Heart left ventricle (tissue), 16 donors: ENCODE measurements at places on chromosomes 3 and 15.
A peak's percentile ranks its signal among the peaks of the same experiment; 100 is the strongest.

GRCh38 chr3:101163554-101163953 lies 156.8 kb downstream of the IMPG2 start:
- no peaks in the 10 kb centered on the region for H3K36me3 ChIP-seq
- no peak overlapping the region for H3K4me3 ChIP-seq
- H3K27me3 ChIP-seq = no peaks in the 10 kb centered on the region
- no peak overlapping the region for H3K27ac ChIP-seq

DNA sequence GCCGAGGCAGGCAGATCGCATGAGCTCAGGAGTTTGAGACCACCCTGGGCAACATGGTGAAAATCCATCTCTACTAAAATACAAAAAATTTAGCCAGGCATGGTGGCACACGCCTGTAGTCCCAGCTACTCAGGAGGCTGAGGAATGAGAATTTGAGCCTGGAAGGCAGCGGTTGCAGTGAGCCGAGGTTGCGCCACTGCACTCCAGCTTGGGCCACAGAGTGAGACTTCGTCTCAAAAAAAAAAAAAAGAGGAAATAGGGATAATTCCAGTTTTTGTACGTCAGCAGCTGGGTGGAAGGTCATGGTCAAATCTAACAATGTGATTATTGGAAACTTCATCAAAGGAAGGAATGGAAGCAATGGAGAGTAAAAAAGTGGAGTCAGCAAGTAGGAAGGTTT lies 3.1 kb downstream of the CMC1 start:
- no peaks in the 10 kb centered on the region for H3K36me3 ChIP-seq
- H3K4me3 ChIP-seq = no peak overlapping the region
- no peaks in the 10 kb centered on the region for H3K4me1 ChIP-seq
- peak; percentile 54 for DNase-seq
- no peaks in the 10 kb centered on the region for H3K27me3 ChIP-seq

- no peaks in the 10 kb centered on the region for H3K36me3 ChIP-seq
- H3K4me3 ChIP-seq = no peak overlapping the region
- no peak overlapping the region for H3K27ac ChIP-seq
- no peaks in the 10 kb centered on the region for H3K4me1 ChIP-seq
Observed at GRCh38 chr15:54580643-54581042, 602.4 kb downstream of the UNC13C start.

- no peak overlapping the region for H3K27ac ChIP-seq
- H3K27me3 ChIP-seq = no peaks in the 10 kb centered on the region
- no peaks in the 10 kb centered on the region for H3K4me1 ChIP-seq
- no peak overlapping the region for H3K4me3 ChIP-seq
Observed at GRCh38 chr3:131898346-131898745, 136.5 kb downstream of the CPNE4 start.

DNA sequence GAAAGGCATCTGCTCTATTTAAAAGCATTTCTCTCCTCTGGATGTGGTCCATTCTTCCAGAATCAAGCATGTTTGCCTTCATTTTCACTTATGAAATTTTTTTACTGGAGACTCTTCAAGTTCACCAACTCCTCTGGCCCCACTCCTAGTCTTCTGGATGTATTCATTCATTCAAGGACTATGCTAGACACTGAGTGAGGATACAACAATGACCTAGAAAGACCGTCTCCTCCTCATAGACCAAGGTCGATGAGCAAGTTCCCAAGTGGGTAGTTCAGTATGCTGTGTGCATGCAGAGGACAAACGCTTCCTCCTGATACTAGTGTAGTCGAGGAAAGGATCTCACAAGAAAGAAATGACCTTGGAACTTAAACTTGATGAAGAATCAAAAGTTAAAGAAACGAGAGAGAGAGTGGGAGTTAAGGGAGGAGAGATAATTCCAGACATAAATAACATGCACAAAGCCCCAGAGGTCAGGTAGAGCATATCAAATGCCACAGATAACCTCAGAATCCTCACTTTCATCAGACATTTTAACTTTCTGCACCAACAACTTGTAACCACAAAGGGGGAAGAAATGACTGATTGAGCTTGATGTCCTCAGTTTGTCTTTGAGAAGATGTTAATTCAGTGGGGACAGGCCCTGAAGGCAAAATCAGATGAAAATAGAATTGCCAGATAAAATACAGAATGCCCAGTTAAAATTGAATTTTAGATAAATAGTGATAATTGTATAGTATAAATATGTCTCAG lies 149.4 kb downstream of the IMPG2 start:
- H3K4me1 ChIP-seq = peaks cover 7% of the 10 kb centered on the region
- no peak overlapping the region for H3K4me3 ChIP-seq
- H3K27ac ChIP-seq = no peak overlapping the region
- no peaks in the 10 kb centered on the region for H3K36me3 ChIP-seq

DNA sequence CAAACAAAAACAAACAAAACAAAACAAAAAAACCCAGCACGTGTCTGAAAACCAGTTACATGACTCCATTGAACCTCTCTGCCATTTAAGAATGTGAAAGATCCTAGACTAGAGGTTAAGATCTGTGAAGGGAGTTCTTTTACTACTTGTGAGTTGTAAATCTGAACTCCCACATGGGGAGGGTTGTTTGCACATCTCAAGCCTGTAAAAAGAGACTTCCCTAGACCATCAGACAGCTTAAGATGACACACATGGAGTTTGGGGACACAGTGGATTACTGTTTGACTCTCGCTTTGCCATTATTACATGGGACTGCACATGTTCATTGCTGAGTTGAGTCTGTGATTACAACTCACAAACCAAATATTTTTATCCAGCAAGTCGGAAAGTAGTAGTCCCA lies 171.5 kb downstream of the SLC9A9 start:
- no peaks in the 10 kb centered on the region for H3K4me1 ChIP-seq
- no peaks in the 10 kb centered on the region for H3K36me3 ChIP-seq
- no peak overlapping the region for H3K4me3 ChIP-seq

DNA sequence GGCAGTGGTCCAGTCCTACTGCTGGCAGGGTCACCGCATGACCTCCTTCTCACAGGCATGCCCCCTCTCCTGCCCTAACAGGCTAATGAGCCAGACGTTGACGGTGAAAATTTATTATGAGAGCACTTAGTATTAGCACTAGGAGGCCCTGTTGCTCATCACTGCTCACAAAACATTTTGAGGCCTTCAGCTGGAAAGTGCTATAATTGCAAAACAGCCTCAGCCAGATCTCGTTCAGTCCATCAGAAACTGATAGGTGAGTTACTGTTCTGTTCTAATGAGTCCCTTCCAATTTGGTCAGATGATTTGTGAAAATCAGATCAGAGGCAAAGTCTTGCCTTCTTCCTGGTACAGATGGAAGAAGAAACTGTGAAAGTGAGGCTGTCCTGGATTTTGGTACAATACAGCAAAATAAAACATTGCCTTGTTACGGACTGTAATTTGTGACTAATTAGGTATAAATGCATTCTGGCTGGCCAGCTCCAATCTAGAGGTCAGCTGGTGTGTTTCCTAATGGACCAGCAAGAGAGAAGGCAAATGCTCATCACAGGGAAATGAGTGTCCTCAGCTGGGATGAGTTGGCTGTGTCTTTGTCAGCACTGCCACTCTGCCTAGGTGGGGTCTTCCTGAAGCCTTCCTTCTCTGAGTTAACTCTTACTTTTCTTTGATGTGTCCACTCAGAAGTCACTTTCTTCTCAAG lies 316.8 kb downstream of the CHST2 start:
- no peaks in the 10 kb centered on the region for H3K4me1 ChIP-seq
- H3K4me3 ChIP-seq = no peak overlapping the region
- H3K27ac ChIP-seq = no peak overlapping the region
- H3K27me3 ChIP-seq = no peaks in the 10 kb centered on the region

DNA sequence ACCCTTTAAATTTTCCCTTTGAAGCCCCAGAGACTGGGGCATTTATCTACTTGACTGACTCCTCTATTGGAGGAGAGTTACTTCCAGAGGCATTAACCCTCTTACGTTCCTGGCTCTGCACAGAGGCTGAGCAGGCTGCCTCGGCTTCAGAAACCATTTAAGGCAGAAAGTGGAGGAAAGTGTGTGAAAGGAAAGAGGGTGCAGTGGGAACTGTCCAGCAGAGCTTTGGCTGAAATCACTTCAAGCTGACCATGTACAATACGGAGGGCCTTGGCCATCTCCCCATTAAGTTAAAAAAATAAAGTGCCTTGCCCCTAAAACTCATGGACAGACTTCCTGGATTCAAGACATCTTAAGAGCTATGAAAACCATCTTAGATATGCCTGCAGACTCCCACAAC lies 238.7 kb downstream of the SV2B start:
- H3K27me3 ChIP-seq = no peaks in the 10 kb centered on the region
- DNase-seq = no peak
- no peak overlapping the region for H3K27ac ChIP-seq
- H3K4me1 ChIP-seq = no peaks in the 10 kb centered on the region
- H3K36me3 ChIP-seq = no peaks in the 10 kb centered on the region

DNA sequence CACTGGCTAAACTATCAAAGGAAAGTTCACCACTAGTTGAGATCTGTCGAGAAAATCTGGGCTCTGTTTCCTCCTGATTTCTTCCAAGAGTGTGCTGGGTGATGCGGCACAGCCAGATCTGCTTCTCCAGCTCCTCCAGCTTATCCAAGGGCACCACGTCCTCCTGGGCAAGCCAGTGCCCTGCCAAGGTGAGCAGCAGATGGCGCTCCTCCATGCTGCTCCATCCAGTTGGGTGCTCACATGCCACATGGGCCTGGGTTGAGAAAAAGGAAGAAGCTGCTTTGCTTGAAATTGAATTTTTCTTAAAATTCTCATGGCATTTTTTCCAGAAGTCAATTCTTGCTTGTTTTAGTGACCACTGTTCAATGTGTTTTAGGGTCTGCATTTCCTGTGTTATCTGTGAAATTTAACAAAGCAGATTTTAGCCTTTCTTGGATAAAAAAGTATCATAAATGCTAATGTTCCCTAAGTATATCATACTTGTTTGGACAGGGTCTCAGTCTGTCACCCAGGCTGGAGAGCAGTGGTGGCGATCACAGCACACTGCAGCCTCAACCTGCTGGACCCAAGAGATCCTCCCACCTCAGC lies 47.3 kb downstream of the EIF3J start:
- no peak overlapping the region for H3K4me3 ChIP-seq
- peaks cover 100% of the 10 kb centered on the region for H3K36me3 ChIP-seq
- no peak overlapping the region for H3K27ac ChIP-seq
- DNase-seq = no peak
- H3K27me3 ChIP-seq = no peaks in the 10 kb centered on the region

- DNase-seq = peak; percentile 32
- H3K4me1 ChIP-seq = no peaks in the 10 kb centered on the region
- no peaks in the 10 kb centered on the region for H3K27me3 ChIP-seq
Observed at GRCh38 chr15:74196175-74196574, 6.4 kb downstream of the STRA6 start.

- no peaks in the 10 kb centered on the region for H3K4me1 ChIP-seq
- H3K27me3 ChIP-seq = no peaks in the 10 kb centered on the region
- no peak for DNase-seq
- H3K36me3 ChIP-seq = no peaks in the 10 kb centered on the region
- no peak overlapping the region for H3K27ac ChIP-seq
- H3K4me3 ChIP-seq = no peak overlapping the region
Observed at GRCh38 chr3:153866901-153867300, 254.3 kb upstream of the ARHGEF26 start.

DNA sequence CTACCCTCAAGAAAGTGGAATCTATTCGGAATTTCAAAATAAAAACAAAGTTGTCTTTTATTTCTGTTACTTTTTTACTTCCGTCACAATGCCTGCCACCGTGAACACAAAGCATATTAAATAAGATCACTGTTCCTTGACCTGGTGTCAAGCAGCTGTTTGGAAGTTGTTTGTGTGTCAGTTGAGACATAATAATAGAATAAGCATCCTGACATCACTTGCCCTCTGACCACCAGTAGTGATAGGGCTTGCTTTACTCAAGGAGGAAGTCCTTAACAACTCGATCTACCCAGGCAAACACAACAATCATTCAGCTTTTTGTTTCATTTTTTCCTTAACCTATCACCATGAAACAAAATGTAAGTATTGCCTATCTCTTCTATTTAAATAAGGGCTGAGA lies 454.4 kb upstream of the RASGRP1 start:
- H3K4me1 ChIP-seq = no peaks in the 10 kb centered on the region
- no peak overlapping the region for H3K27ac ChIP-seq
- no peak overlapping the region for H3K4me3 ChIP-seq
- no peaks in the 10 kb centered on the region for H3K27me3 ChIP-seq
- DNase-seq = no peak

DNA sequence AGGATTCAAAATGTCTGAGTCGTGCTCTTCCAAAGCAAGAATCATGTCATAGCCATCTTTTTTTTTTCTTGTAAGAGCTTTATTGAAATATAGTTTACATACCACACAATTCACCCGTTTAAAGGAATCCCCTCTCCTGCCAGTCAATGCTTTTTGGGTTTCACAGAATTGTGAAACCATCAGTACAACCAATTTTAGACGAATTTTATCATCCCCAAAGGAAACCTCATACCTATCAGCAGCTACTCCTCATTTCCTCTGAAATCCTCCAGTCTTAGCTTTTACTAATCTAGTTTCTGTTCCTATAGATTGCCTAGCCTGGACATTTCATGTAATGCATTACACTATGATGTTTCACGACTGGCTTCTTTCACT lies 39.6 kb downstream of the ADIPOQ start:
- no peaks in the 10 kb centered on the region for H3K4me1 ChIP-seq
- H3K36me3 ChIP-seq = no peaks in the 10 kb centered on the region
- H3K4me3 ChIP-seq = no peak overlapping the region
- no peaks in the 10 kb centered on the region for H3K27me3 ChIP-seq
- H3K27ac ChIP-seq = no peak overlapping the region

GRCh38 chr15:95416576-95416975 lies 913.9 kb upstream of the NR2F2 start:
- no peak for DNase-seq
- H3K27ac ChIP-seq = peak overlapping the region; percentile 47
- H3K36me3 ChIP-seq = no peaks in the 10 kb centered on the region
- no peak overlapping the region for H3K4me3 ChIP-seq
- H3K27me3 ChIP-seq = no peaks in the 10 kb centered on the region

GRCh38 chr3:56290374-56290773 lies 177.9 kb downstream of the ERC2 start:
- H3K4me3 ChIP-seq = no peak overlapping the region
- no peak overlapping the region for H3K27ac ChIP-seq
- no peaks in the 10 kb centered on the region for H3K27me3 ChIP-seq
- H3K4me1 ChIP-seq = no peaks in the 10 kb centered on the region
- DNase-seq = no peak
- no peaks in the 10 kb centered on the region for H3K36me3 ChIP-seq

GRCh38 chr3:118778201-118778600 lies 256.4 kb downstream of the IGSF11 start:
- no peak overlapping the region for H3K4me3 ChIP-seq
- no peaks in the 10 kb centered on the region for H3K4me1 ChIP-seq
- no peak overlapping the region for H3K27ac ChIP-seq
